ENCODE measurements at places on chromosomes 4 and X. TPM values are rescaled to one million over a fixed set of nuclear protein-coding genes. Genes with fewer than 3 reads are reported as not detected.

GRCh38 chr4:73718375-73719373 is 21.7 kb upstream of the CXCL8 start:
- no peak for DNase-seq

DNA sequence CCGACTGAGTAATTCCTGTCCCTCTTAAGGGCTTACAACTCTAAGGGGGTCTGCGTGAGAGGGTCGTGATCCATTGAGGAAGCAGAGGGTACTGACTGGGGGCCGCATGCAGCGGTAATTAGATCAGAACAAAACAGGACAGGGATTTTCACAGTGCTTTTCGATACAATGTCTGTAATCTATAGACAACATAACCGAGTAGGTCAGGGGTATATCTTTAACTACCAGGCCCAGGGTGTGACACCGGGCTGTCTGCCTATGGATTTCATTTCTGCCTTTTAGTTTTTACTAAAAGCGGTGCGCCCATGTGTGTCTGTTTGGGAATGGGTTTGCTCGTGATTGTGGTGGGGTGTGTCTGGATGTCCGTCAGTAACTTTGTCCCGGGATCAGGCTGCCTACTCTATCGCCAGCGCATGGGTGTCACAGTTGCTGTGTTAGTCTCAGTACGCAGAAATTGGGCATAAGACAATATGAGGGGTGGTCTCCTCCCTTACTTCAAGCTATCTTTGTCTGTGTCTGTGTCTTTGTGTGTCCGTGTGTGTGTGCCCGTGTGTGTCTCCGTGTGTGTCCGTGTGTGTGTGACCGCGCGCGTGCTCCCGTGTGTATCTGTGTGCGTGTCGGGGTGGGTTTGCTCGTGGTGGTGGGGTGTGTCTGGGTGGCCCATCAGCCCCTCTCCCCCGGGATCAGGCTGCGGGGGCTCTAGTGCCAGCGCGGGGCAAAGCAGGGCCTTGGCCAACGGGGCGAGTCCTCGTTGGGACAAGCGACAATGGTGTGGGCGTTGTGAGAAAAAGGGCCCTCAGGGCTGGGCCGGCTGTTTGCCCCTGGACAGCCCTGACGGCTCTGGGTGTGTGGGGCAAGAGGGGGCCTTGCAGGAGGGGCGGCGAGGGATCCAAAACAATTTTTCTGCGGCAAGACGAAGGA is 10.4 kb downstream of the FRG2 start:
- no peak for DNase-seq

DNA sequence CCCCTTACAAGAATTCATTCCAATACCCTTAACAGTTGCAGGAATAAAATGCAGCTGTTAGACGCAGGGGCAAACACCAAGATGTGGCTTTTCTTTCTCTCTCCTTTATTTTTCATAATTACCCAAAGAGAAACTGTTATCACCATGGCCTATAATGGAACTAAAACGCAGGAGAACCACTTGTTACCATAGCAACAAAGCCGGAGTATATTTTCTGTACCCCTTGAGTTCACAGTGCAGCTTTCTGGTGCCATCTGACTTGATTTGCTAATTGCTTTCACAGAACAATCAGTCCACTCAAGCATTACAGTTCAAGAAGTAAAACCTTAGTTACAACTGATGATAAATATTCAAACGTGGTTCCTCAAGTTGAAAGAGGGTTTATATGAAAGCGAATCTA is 157.9 kb downstream of the AMELX start:
- no peak for DNase-seq

Gene PAK3
- 0.40 TPM for total RNA-seq

Gene MAGEA2B
- total RNA-seq = not detected

Gene ASMT
- not detected for total RNA-seq

Gene ACOT9
- total RNA-seq = 54.5 TPM

Measured in heart right ventricle (tissue), 16 donors.